Activated T-cell treated with anti-CD3 and anti-CD28 coated beads, Interleukin-2, amount 50 U/mL, for 4 hours (primary cell): ENCODE measurements at places on chromosomes 7 and 10.

DNA sequence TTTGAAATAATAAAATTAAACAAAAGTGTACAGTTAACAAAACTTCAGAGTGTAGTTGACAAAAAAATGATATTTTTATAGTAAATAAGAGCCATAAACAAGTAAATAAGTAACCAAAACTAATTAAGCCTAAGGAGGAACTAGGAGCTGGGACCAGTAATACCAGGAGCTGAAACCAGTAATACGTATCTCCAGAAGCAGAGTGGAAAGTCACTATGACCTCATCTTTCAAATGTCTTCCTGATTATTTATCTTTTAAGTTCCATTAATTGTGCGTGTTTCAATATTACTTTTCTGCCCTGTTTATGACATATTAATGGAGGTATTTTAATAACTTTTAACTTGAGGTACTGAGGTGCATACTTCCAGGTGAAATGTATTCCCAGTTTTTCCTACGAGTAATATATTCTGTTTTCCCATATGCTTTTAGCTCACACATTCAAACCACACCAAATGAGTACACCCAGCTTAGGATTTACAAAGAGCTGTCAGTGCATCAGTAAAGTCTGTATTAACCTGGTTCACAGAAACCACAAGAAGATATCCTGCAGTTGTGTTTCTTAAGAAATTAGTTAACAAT lies 283.7 kb upstream of the HGF start:
- no peak for DNase-seq

- no peak for DNase-seq
Measured at GRCh38 chr7:14761510-14762296, 140.8 kb downstream of the DGKB start.

GRCh38 chr7:106285855-106286492 lies 1.2 kb upstream of the NAMPT start:
- no peak for DNase-seq

DNA sequence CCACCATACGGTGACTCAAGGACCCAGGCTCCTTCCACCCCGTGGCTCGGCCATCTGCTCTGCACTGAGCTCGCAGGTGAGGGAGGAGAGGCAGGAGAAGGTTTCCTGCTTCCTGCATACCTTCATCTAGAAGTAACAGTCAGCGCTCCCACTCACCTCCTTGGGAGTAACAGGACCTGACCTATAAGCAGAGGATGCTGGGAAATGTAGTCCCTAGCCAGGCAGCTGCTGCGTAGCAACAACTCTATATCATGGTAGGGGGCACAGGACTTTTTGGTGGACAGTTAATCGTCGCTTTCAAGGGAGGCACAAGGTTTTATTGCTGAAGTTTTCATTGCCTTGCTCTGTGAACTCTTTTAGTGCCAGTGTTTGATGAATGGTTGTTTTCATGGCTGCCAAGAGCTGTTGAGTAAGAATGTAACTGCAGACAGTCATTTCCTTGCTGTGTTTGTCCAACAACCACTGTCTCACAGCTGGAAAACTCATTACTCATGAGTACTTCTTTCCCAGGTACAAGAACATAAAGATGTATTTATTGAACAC lies 10.2 kb upstream of the ZFYVE27 start:
- no peak for DNase-seq

DNA sequence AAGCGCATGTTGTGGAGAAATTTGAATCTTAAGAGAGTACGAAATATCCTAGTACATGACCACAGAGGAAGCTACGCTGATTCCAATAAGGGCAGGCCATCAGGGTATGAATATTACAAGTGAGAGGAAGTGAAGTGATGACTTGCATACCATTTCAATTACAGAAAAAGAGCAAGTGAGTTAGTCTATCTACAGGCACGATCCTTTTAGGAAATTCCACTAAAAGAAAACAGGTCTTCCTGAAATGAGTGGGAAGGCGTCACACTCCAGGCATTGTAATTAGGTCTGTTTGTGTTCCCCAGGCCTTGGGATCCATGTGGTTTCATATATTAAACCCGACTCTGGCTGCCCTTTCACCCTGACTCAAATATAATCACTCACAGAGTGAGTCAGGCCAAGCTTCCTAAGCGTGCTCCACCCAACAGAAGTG lies 152.5 kb downstream of the SEMA3A start:
- DNase-seq = no peak

DNA sequence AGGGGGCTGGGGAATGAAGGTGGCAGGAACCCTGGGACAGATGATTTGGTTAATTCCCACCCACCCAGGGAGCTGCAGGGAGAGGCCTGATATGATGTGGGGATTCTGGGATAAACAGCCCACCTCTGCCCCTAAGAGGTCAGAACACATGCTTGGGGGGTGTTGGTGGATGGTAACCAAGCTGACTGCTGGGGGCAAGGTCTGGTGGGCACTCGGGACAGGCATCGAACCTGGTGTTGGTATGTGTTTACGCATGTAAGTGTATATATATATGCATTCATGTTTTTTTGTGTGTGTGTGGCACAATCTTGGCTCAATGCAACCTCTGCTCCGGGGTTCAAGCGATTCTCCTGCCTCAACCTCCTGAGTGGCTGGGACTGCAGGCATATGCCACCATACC lies 80.7 kb upstream of the TMEM248 start:
- no peak for DNase-seq

GRCh38 chr7:10724449-10724848 lies 249.2 kb upstream of the PHF14 start:
- DNase-seq = no peak

GRCh38 chr7:12851841-12852240 lies 164.4 kb downstream of the ARL4A start:
- DNase-seq = no peak

GRCh38 chr7:96719164-96719563 lies 9.5 kb upstream of the SEM1 start:
- no peak for DNase-seq

DNA sequence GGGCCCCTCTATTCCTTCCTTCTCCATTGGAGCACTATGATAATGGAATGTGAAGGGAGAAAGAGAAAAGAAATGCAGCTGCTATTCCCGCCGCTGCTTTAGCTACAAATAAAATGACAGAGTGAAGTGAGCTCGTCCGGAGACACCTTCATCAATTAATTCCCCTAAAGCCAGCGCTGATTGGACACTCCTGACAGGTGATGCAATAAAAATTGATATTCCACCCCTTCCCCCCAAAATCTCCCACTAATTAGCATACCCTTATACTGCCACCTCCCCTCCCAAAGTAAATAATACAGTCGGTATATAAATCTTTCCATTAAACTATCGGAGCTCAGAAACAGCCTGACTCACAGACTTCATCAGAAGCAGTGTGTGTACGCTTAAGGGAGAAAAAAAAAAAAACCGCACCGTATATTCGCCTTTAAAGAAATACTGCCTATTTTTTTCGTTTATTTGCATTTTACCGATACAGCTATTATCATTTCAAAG lies 7.3 kb downstream of the SKIDA1 start:
- DNase-seq = no peak

DNA sequence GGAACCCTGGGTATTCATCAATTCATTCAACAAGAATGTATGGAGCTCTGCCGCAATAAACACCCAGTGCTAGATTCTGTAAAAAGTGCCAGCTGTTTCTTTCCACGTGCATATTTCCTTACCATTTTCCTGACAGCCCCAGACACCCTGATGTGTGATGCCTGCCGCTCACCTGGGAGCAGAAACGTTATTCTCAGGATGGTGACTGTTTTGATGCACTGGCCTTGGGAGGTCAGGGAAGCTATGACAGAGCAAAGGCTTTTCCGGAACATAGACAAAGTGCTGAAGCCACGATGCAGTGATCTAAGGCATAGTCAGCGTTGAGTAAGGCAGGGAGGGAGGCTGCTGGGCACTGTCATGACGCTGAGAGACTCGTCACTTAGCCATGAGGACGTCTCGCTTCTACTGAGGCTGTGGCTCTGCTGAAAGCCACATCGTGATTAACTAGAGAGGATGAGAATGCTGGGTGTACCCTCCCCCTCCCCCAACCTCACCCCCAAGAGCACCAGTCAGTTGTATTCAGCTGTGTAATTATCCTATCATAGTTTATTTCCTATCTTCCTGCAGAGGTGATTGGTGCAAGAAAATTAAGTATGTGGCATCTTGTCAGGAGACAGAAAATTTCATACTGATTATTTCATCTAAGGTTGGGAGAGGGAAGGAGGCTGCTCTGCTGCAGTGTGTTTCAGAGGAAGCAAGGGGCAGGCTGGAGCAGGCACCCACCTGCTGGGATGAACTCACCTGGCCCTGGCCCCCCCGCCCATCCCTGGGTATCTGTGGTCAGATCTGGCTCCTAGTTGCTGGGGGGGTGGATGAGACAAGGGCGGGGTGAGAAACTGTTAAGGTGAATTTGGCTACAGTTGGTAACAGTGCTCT lies 48.8 kb upstream of the SMNDC1 start:
- DNase-seq = peak; percentile 37

DNA sequence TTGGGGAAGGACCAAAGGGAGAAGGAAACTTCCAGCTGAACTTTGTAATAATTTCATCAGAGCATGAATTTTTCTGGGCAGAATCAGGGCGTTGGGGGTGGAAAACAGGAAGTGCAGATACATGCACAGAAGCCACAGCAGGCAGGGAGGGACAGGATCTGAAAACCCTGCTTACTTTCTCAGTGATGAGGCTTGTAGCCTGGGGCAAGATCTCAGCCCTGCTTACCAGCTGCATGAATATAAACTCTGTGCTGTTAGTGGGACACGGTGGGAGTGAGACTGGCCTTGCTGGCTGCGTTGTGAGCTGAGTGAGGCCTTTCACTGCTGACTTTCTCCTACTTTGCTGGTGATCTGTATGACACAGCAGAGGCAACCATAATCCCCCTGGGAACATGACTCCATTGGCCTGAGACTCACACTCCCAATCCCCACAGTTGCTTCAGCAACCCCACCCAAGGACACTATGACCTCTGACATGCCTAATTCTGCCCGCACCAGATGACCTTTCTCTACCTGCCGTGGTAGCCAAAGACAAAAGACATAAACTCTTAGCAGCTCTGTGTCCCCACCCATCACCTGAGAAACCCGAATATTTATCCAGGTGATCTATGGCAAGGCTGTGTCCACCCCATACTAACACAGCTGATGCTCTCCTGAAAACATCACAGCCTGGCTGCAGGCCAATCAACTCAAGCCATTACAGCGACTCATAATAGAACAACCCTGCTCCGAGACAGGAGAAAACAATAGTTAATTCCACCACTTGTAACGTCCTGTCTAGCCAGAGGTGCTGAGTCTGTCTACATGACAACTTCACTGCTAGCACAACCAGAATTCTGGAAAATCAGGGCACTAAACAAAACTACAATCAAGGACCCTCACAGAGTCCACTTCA lies 190.7 kb upstream of the CHRM2 start:
- DNase-seq = no peak

- DNase-seq = no peak
Measured at GRCh38 chr10:114859222-114859621, 37.6 kb downstream of the FHIP2A start.

GRCh38 chr10:24911029-24911428 lies 41.4 kb downstream of the PRTFDC1 start:
- no peak for DNase-seq

DNA sequence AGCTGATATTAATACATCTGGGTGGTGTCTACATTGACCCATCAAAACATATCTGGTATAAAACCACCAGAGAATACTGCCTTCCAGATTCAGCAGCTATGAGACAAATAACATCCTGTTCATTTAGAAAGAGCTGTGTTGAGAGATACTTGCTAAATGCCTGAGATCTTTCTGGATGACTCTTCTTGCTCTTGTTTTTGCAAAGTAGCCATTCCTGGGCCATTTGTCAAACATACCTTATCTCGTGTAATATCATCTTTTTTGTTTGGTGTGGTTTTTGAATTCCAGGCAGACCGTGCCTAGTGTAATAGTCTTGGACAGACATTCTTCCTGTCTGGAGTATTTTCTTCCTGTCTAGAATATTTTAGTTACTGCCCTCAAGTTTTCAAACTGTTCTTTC lies 74.7 kb upstream of the PRR15 start:
- DNase-seq = no peak

- no peak for DNase-seq
Measured at GRCh38 chr10:30763918-30764317, 134.4 kb upstream of the LYZL2 start.

GRCh38 chr10:5466451-5467206 lies 32.7 kb downstream of the CALML5 start:
- DNase-seq = no peak

- no peak for DNase-seq
Measured at GRCh38 chr7:19851504-19851903, 78.1 kb upstream of the TMEM196 start.

GRCh38 chr7:103445228-103446048 lies 569 bp downstream of the SLC26A5 start:
- DNase-seq = no peak

GRCh38 chr10:50937230-50937907 lies 51.9 kb upstream of the A1CF start:
- DNase-seq = no peak

DNA sequence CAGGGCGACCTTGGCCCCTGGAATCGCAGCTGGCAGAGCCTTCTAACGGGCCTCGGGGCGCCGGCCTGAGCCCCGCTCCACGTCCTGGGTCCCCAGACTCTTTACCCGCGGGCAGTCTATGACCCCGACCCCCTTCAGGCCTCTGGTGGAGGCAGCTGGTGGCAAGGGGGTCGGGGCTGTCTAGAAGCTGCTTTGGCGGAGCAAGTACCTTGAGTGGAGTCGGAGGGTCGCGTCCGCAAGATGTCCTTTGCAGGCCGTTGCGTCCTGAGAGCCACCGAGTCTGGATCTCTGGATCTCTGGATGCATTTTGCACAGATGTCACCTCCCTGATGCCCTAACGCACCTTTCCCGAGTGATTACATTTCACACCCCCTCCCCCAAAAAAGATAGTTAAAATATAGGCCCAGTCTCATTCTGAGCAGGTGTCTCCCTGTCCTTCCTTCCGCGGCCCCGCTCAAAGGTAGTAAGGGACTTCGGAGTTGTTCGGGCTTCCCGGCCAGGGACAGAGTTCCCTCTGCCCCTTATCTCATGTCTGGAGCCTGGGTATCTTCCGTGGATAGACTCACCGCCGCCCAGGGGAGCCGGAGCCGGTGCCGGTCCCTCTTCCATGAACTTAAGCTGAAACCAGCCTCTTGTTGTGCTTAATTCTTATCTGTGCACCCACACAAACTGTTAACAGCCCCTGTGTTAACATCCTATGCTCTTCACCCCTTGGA lies 457 bp downstream of the ACADSB start:
- no peak for DNase-seq

DNA sequence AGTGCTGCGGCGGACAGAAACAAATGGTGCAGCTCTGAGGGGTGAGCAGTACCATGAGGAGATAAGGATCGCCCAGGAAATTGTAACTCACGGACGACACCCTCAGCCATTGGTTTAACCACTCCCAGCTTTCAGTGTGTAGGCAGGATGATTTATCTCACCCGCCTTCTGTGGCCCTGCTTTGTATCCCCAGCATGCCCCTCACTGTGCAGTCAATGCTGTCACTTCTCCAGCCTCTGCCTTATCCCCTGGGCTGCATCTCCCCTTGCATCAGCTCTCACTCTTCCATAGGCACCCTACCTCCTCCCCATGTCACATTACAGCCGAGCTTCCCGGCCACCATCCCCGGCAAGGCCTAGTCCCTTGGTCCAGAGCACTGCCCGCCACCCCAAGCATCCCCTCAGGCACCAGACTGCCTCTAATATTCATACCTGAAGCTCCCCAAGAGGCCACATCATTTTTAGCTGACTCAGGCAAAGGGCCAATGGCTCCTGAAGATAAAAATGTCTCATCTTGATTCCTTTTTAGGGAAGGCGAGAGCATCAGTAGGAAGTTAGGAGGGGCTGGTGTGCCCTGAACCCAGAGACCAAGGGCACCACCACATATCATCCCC lies 77.1 kb downstream of the CARD11 start:
- no peak for DNase-seq
